ENCODE measurements at places on chromosomes 3 and 15. TPM values are rescaled to one million over a fixed set of nuclear protein-coding genes. Genes with fewer than 3 reads are reported as not detected.

Gene MORC1
- not detected for total RNA-seq

DNA sequence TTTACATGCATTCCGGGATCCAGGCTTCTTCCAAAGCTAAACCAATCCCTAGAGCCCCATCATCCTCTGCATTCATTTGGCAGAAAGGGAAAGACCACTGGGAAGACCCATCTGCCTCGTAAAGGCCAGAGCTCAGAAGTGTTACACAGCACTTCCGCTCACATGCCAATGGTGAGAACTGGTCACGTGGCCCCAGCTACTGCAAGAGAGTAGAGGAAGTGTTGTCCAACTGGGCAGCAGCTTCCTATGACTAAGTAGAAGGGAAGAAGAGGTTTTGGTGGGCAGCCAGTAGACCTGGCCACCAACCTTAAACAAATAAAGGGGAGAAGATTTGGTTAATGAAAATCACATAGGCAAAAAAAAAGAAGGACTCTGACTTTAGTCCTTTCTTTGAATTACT is 74.4 kb upstream of the PPP2R3A start:
- no peak for DNase-seq

GRCh38 chr15:74168711-74169126 is 4.8 kb upstream of the ISLR start:
- DNase-seq, result peak; percentile 64

- DNase-seq, result no peak
These were observed 841 bp downstream of the SLC6A20 start for GRCh38 chr3:45795509-45795881.

- peak; percentile 42 for DNase-seq
These were observed 156.7 kb upstream of the MEF2A start for GRCh38 chr15:99409097-99409473.

Gene ASB14
- total RNA-seq, result not detected

GRCh38 chr3:182596676-182597410 is 196.5 kb upstream of the ATP11B start:
- no peak for DNase-seq

GRCh38 chr3:134618478-134619300 is 32.1 kb downstream of the KY start:
- DNase-seq, result no peak

DNA sequence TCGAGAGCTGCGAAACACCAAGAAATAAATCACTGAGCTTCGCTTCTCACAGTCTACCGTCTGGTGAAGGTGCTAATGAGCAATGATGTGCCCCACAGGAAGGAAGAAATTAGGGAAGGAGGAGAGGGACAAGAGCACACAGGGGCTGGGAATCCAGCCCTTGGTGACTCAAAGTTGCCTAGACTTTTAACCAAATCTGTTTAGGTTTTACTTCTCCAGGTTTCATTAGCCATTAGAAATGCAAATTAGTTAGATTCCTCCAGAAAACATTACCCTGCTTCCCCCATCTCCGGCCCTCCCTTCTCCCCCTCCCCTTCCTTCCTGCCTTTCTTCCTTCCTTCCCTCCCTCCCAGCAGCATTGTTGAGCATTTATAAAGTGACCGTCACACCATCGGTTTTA is 59.3 kb upstream of the UBE2E1 start:
- DNase-seq, result no peak

DNA sequence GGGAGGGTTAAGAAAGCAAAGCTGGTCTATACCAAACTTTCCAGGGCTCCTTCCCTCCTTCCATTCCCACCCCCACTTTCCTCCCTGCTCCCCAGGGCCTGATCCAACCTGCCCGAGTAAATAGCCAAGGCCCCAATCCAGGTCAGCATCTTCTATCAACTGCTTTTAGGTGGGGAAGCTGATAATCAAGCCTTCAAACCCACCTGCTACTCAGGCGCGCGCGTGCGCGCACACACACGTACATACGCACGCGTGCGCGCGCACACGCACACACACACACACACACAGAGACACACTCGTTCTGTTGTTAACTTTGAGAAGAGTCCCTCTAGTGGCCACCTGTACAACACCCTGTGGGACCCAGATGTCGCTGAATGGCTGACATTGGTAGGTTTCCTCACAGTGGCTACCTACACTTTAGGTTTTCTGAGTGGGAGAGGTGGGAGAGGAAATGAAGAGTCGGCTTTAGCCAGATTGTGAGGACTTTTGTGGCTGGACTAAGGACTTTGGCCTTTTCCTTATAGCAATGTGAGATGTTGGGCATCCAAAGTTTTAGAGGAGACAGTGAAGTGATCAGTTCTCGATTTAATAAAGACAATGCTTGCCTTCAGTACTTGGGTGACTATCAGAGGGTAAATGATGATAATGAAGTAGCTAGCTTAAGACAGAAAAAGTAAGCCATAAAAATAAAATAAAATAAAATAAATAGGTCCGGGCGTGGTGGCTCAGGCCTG is 179.9 kb upstream of the C2CD4B start:
- peak; percentile 36 for DNase-seq

GRCh38 chr3:27900316-27900715 is 178.2 kb upstream of the EOMES start:
- no peak for DNase-seq

DNA sequence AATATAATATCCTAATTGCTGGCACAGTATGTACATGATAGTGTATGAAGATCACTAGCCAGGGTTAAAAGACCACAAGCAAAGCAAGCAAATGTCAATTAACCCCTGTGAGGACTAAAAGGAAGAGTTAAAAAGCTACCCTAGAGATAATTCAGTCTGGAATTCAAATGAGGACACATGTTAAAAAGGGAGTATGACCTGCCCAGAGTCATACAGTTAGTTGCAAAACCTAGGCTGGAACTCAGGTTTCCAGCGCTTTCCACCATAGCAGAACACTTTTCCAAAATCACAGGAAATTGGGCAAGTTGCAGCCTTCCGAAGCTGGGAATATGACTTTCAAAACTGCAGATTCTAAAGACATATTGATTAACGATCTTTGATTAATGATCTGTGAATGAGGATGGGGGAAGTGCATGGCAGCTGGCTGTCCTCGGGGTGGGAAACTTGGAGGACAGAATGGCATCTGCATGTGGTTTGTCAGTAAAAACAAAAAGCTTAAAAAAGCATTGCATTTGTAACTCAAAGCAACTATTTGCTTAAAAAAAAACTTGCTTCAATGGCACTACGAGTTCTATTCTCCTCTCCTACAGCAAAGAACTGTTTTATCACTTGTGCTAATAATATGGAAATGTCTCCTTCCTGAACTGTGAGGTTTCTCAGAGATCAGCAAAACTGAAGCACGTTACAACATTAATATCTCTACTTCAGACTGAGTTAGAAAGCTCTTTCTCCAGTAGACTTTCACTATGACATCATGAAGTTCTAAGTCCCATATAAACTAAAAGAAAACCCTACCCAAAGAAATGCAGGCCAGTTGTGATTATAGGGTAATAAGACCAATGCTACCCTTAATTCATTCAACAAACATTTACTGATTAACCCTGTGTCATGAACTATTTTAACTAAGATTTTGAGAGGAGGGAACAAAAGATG is 46.2 kb downstream of the IGSF11 start:
- DNase-seq, result no peak

DNA sequence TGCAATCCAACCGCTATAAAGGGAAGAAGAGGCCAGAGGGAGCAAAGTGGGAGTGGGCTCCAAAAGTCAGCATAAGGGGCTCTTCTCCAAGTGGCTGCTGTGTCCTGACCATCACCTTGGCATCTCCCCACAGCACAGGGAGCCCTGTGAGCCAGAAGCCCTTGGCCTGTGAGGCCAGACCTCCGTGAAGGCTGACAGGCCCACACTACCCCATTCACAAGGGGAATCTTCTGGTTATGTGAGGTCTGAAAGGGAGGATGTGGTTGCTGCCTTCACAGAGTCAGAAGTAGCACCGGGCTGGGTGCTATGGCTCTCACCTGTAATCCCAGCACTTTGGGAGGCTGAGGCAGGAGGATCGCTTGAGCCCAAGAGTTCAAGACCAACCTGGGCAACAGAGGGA is 2.6 kb upstream of the ULK3 start:
- DNase-seq, result no peak

DNA sequence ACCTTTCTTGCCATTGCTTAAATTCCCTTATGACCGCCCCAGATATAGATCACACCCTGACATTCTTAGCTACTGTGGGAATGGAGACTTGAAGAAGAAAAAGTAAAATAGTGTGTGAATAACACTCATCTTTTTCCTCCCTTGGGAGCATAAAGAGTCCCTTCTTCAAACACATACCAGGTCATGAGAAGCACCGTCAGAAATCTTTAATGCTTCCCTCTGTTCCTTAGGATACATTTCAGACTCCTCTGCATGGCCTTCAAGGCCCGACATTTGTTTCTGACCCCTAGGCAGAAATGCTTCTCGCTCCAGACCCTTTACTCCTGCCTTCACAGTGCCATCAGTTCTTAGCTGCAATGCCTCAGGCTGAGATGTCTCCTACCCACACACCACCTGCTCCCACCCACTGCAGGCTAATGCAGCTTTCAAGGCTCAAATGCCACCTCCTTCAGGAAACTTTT is 143.8 kb upstream of the IL12A start:
- no peak for DNase-seq

DNA sequence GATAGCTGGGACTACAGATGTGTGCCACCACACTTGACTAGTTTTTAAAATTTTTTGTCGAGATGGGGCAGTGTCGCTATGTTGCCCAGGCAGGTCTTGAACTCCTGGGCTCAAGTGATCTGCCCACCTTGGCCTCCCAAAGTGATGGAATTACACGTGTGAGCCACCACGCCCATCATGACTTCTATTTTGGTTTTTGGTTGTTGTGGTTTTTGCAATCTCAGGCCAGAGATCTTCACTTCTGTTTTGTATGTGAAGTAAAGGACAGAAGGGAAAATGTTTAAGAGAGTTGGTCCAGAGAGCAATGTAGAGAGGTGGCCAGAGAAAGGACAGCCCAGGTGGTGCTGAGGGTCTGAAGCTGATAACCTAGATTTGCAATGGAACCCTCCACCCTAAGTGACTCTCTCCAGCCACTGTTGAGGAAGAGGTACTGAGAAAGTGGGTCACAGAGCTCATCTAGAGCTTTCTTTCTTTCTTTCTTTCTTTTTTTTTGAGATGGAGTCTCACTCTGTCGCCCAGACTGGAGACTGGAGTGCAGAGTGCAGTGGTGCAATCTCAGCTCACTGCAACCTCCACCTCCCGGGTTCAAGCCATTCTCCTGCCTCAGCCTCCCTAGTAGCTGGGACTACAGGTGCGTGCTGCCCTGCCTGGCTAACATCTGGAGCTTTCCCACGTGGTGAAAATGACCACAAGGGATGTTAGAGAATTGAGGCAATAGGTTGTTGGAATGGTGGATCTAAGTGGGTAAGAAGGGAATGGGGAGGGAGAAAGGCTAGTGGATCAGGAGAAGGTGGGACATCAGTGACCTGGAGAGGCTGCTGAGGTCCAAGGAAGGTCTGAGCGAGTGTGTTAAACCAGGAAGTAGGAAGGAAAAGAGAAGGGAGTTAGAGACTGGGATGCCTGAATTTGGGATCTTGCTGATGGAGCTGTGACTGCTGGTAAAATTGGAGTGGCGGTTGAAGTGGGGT is 22.4 kb upstream of the SEMA4B start:
- no peak for DNase-seq

DNA sequence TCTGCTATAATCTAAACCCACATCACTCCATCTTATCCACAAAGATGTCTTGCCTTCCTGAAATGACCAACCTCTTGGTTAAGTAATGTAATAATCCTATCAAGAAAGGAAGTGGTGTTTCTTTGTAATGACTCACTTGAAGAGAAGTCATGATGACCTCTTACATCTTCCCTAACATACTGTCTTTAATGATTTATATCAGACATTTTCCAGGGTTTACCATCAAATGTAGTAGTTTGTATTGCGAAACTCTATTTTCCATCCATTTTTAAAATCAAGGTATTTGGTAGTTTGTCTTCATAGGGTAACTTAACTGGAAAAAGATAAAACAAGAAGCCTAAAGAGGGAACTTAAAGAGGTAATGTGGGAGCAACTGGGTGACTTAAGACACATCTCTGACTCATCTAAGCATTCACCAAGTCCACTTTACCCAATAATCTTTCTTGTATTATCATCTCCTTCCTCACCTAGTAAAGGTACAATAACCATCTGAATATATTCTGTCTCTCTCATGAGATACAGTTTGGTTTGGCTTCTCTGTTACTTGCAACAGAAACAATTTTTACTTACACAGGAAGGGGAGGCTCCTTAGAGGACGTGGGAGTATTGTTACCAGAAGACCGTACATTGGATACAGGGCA is 5.7 kb upstream of the MAPK6 start:
- DNase-seq, result no peak

- no peak for DNase-seq
These were observed 26.8 kb upstream of the IP6K2 start for GRCh38 chr3:48743773-48744172.

GRCh38 chr15:38085114-38085513 is 150.7 kb downstream of the TMCO5A start:
- DNase-seq, result no peak

DNA sequence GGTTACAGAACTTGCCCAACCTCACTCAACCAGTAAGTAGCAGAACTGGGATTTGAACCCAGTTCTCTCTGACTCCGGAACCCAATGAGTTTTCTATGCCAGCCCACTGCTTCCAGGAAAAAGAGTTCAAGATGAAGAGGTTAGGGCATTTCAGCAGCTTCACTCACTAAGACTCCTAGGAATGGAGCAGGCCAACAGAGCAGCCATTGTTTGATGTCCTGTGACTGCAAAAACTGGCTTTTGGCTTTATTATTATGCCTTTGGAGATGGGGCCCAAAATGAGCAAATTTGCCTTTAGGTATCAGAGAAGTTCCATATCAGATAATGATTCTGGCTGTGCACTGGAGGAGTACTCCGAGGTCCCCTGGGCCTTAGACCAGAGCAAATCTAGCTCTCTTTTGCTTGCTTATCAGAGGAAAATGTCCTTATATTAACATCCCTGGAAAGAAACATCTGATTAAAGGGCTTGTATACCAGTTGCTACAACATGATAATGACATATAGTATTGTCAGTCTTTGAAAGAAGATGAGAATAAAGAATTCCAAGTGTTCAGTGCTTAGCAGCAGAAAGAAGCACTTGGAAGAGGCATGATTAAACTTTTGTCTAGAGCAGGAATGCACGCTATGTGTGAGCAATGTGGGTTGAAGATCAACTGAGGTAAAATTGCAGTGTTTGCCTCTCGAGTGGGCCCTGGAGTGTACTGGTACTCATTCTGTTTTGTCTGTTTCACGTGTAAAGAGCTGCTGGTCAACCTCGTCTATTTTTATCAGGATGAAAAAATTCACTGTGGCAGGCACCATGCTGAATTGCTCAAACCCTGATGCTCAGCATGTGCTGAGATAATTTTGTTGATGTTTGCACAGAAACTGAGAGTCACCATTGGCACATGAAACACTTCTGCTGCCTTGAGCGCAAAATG is 21.8 kb upstream of the KLHL24 start:
- DNase-seq, result no peak

DNA sequence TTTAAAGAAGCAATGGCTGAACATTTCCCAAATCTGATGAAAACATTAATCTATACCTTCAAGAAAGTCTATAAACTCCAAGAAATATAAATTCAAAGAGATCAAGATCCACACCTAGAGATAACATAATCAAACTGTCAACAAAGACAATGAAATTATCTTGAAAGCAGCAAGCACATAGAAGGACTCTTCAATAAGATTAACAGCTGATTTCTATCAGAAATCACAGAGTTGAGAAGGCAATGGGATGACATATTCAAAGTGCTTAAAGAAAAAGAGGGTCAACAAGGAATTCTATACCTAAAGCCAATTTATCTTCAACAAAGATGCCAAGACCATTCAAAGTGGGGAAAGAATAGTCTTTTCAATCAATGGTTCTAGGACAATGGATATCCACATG is 41.1 kb upstream of the LAMP3 start:
- DNase-seq, result no peak
